ENCODE measurements at places on chromosomes 16 and 17. TPM values are rescaled to one million over a fixed set of nuclear protein-coding genes. Genes with fewer than 3 reads are reported as not detected.

The HSPB9 gene
- not detected for total RNA-seq

The CDH15 gene
- not detected for total RNA-seq

The GAS2L2 gene
- not detected for total RNA-seq

The CDC6 gene
- 8.5 TPM for total RNA-seq

The SOST gene
- total RNA-seq = not detected

The RAPGEFL1 gene
- total RNA-seq = 98.2 TPM

The TMEM235 gene
- total RNA-seq = not detected

The KRTAP4-4 gene
- not detected for total RNA-seq

The OR3A3 gene
- not detected for total RNA-seq

The GPR179 gene
- total RNA-seq = 0.03 TPM

DNA sequence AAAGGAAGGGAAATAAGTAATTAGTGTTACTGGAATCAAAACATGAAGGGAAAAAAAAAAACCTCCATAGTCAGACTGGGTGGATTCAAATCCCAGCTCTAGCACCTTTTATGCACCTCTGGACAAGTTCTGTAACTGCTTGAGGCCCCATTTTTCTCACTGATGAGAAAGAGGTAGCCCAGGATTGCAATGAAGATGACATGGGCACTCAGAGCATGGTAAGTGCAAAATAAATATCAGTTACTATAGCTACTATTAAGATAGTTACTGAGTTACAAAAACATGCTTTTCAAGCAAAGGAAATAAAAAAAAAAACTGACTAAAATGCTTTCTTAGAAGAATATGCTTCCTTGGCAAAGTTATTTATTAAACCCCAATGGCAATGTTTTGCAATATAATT is 58.8 kb downstream of the CEP95 start:
- no peaks in the 10 kb centered on the region for H3K27me3 ChIP-seq
- H3K36me3 ChIP-seq = no peaks in the 10 kb centered on the region
- DNase-seq = no peak
- H3K4me1 ChIP-seq = no peaks in the 10 kb centered on the region

GRCh38 chr17:39732586-39732985 is 2.3 kb upstream of the MIEN1 start:
- peaks cover 7% of the 10 kb centered on the region for H3K4me1 ChIP-seq
- DNase-seq = no peak
- H3K27me3 ChIP-seq = no peaks in the 10 kb centered on the region
- H3K4me3 ChIP-seq = no peak overlapping the region
- H3K27ac ChIP-seq = no peak overlapping the region
- H3K36me3 ChIP-seq = no peaks in the 10 kb centered on the region

DNA sequence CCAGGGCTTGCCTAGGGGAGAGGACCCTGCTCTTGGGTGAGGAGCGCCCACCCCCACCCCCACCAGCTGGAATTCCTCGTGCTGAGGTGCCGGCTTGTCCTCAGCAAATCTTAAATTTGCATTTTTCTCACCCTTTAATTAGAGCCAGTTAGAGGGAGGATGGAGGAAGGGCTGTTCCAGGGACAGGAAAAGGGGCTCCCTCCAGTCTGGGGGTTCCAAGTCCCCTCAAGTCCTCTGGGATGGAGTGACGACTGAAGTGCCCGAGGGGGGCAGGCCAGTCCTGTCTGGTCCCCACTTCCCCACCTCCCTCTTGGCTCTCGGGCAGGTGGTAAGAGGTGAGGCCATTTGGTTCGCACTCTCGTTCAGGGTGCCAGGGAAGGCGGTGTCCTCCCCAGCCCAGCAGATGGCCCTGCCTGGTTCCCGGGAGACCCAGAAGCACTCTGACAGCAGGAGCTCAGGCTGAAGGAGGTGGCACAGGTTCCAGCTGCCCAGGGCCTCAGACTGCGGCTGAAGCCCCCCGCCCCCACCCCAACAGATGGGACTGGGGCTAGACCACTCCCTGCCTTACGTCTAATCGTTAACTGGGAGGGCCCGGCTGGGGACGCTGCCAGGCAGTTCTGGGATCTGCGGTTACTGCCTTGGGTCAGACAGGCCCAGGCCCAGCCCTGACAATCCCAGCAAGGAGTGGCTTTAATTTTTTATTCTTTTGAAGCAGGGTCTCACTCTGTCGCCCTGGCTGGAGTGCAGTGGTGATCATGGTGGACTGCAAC is 2.2 kb downstream of the RAB26 start:
- H3K27me3 ChIP-seq = no peaks in the 10 kb centered on the region
- H3K27ac ChIP-seq = no peak overlapping the region
- H3K4me1 ChIP-seq = peaks cover 44% of the 10 kb centered on the region
- no peaks in the 10 kb centered on the region for H3K36me3 ChIP-seq

DNA sequence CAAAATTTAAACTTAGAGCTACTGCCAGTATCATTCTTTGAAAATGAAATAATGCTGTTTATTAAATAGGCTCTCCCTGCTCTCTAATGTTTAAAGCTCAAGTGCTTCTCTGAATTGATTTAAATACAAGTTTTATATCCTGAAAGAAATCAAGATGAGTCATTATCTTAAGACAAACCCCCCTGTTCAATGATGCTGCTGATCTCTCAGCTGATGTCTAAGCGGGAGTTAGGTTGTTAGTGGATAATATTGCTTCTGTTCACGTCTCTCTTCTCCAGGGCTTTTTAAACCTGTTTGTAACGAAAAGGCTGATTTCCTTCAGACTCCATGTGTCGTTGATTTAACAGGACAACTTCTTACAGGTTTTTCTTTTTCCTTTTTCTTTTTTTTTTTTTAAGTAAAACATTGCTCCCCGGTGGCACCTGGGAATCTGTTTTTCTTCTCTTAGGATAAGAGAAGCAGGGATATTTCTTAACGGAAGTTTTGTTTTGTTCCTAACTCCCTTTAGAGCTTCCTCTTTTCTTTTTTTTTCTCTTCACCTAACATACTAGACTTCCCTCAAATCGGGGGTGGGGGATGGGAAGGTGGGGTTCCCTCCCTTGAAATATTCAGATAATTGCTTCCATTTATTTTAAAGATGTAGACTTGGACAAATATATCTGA is 807 bp upstream of the LYRM9 start:
- no peaks in the 10 kb centered on the region for H3K27me3 ChIP-seq
- no peaks in the 10 kb centered on the region for H3K36me3 ChIP-seq
- DNase-seq = no peak
- H3K4me1 ChIP-seq = no peaks in the 10 kb centered on the region

GRCh38 chr17:58402679-58403078 is 14.7 kb downstream of the RNF43 start:
- no peak overlapping the region for H3K4me3 ChIP-seq
- peaks cover 8% of the 10 kb centered on the region for H3K4me1 ChIP-seq
- DNase-seq = no peak
- no peaks in the 10 kb centered on the region for H3K36me3 ChIP-seq

DNA sequence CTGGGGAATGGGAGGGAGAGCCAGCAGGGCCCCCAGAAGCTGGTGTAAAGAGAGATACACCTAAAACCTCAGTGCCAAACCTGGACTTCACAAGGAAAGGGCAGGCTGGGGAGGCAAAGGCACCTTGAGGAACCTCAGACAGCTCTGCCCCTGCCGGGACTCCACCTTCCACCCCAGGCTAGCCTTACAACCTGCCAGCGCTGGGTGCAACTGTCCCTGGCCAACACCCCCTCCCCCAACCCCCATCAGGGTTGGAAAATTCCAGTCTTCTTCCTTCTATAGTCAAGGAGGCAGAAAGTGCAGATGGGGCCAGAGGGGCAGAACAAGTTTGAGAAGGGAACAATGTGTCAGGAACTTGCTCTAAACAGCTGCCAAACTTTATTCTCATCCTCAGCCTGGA is 2.2 kb downstream of the YBX2 start:
- H3K4me3 ChIP-seq = no peak overlapping the region
- peaks cover 16% of the 10 kb centered on the region for H3K4me1 ChIP-seq
- H3K27me3 ChIP-seq = peaks cover 4% of the 10 kb centered on the region
- no peak overlapping the region for H3K27ac ChIP-seq
- no peaks in the 10 kb centered on the region for H3K36me3 ChIP-seq
- DNase-seq = no peak

DNA sequence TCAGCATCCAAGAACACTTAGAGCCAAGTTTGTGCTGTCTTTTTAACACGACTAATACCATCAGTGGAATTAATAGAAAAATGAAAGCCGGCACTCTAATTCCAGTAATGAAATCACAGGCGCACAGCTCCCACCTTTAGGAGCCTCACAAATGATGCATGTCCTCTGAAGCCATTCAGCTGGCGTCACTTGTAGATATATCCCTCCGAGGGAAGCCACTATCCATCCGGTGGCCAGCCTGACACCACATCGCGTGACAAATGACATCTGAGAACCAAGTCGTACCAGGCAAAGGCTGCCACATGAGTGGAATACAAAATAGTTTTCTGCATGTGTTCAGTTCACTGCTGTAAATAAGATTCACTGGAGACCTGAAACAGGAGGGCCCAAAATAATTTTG is 205.6 kb downstream of the GRIN2A start:
- no peak for DNase-seq
- H3K4me3 ChIP-seq = no peak overlapping the region
- H3K36me3 ChIP-seq = no peaks in the 10 kb centered on the region
- no peaks in the 10 kb centered on the region for H3K27me3 ChIP-seq
- no peak overlapping the region for H3K27ac ChIP-seq
- H3K4me1 ChIP-seq = no peaks in the 10 kb centered on the region

GRCh38 chr17:48549914-48550501 is 5.1 kb upstream of the HOXB2 start:
- no peaks in the 10 kb centered on the region for H3K27me3 ChIP-seq
- peaks cover 7% of the 10 kb centered on the region for H3K4me1 ChIP-seq
- H3K4me3 ChIP-seq = no peak overlapping the region
- no peak overlapping the region for H3K27ac ChIP-seq

DNA sequence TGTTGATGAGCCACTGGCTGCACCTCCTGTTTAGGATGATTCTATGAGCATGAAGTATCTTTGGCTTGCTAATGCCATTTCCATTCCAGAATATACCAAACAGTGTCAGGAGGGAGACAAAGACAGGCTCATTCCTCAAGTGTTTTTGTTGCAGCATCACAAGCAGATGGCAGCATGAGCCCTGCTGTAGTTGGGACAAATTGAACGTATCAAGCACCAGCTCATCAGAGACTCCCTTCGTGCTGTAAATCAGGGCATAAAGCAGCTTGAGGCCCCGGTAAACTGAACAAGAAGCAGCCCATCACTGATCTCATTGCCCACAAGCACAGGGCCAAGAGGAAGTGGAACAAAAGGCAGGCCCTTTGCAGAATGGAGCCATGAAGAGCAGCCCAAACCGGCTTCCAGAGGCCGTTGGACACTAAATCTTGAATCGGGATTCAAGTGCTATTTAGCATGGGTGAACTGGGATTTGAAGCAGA is 45.9 kb upstream of the HS3ST3A1 start:
- H3K27me3 ChIP-seq = no peaks in the 10 kb centered on the region
- H3K36me3 ChIP-seq = no peaks in the 10 kb centered on the region
- DNase-seq = no peak

- peaks cover 24% of the 10 kb centered on the region for H3K4me1 ChIP-seq
- peak overlapping the region; percentile 93 for H3K4me3 ChIP-seq
- H3K27me3 ChIP-seq = no peaks in the 10 kb centered on the region
- DNase-seq = no peak
- peak overlapping the region; percentile 88 for H3K27ac ChIP-seq
- peaks cover 4% of the 10 kb centered on the region for H3K36me3 ChIP-seq
These were observed 1.2 kb downstream of the COASY start for GRCh38 chr17:42563143-42563509.

GRCh38 chr17:65158622-65159021 is 21.5 kb downstream of the RGS9 start:
- H3K4me1 ChIP-seq = peaks cover 19% of the 10 kb centered on the region
- H3K4me3 ChIP-seq = no peak overlapping the region
- DNase-seq = no peak
- H3K27me3 ChIP-seq = no peaks in the 10 kb centered on the region
- no peak overlapping the region for H3K27ac ChIP-seq
- no peaks in the 10 kb centered on the region for H3K36me3 ChIP-seq

GRCh38 chr17:10211666-10212065 is 13.3 kb upstream of the GAS7 start:
- H3K4me1 ChIP-seq = no peaks in the 10 kb centered on the region
- H3K36me3 ChIP-seq = no peaks in the 10 kb centered on the region
- no peaks in the 10 kb centered on the region for H3K27me3 ChIP-seq
- no peak overlapping the region for H3K27ac ChIP-seq

- no peak within 1 kb of the TSS for H3K27ac ChIP-seq
- H3K27me3 ChIP-seq = peaks cover 55% of the 10 kb centered on the region
- peaks cover 8% of the 10 kb centered on the region for H3K4me1 ChIP-seq
- peak within 1 kb of the TSS; percentile 48 for H3K4me3 ChIP-seq
These were observed at the start of gene NOTUM for GRCh38 chr17:81961087-81961511. TSS of gene NOTUM (minus strand) at chr17:81961187. CDS start at chr17:81960909, 278 bp downstream.

DNA sequence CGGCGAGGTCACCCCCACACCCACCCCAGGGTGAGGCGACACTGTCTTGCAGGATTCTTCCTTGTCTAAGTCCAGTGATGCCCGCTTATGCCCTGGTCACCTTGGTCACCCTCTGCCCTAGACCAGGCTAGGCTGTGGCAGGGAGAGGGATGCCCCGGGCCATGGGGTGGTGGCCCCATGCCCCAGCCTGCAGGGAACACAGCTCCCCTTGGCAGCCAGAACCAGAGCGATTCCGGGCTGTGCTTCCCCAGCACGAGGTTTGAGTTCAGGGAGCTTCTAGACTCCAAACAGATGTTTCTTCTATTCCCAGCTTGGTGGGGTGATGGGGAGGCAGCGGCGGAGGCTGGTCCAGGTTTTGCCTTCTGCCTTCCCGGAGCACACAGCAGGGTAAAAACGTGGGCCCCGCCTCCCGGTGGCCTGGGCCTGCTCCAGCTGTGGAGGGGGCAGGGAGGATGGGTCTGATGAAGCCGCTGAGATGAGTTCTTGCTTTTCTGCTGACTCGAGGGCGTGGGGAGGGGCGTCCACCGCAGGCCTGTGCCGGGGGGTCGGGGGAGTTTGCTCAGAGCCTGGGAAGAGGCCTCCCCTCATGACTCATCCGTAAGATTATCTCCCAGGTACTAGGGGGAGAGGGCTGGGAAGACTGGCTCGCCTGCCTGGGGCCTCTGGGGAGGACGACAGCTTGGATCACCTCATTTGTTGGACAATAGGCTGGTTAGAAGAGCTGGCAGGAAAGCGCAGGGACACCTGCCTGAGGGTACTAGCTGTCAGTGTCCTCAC is 15.4 kb downstream of the SMTNL2 start:
- no peaks in the 10 kb centered on the region for H3K27me3 ChIP-seq
- H3K4me1 ChIP-seq = no peaks in the 10 kb centered on the region
- peak overlapping the region; percentile 28 for H3K27ac ChIP-seq
- H3K36me3 ChIP-seq = no peaks in the 10 kb centered on the region

DNA sequence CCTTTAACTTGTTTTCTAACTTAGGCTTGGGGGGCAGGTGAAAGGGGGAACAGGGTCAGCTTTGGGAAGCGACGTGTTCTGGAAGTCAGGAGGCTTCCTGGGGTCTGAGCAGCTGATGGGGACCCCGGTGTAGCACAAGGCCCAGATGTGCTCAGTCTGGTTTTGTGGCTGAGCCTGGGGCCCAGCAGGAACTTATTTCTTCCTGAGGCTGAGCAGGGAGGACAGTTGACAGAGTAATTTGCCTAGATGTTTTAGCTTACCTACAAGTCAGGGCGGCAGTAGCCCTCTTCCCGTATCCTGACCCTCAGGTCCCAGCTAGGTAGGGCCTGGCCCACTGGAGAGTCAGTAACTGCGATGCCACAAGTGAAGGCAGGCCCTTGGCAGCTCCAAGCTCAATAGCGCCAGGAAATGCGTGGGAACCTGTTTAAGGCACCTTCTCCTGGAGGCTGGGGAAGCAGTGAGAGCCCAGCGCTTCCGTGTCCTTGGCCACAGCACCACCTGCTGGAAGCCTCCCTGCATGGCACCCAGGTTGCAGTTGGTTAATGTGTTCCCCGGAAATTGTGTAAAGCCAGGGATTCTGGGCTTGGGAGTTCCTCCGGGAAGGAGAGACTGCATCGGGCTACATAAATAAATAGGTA is 5.2 kb downstream of the CCR7 start:
- H3K4me3 ChIP-seq = peak overlapping the region; percentile 20
- H3K36me3 ChIP-seq = no peaks in the 10 kb centered on the region
- peak; percentile 95 for DNase-seq
- no peaks in the 10 kb centered on the region for H3K27me3 ChIP-seq
- H3K4me1 ChIP-seq = peaks cover 9% of the 10 kb centered on the region

Measured in colonic mucosa (tissue), 4 donors.